ENCODE measurements at places on chromosomes 4 and X. TPM values are rescaled to one million over a fixed set of nuclear protein-coding genes. Genes with fewer than 3 reads are reported as not detected.

GRCh38 chrX:118823263-118824172, at the start of gene ZCCHC12:
Gene ZCCHC12 (plus strand): TSS chrX:118823824. CDS start chrX:118825245, 1,421 bp downstream.
- DNase-seq: peak; percentile 28

The ANKRD50 gene
- total RNA-seq: 2.4 TPM

The NAT8L gene
- not detected for total RNA-seq

The SPANXA1 gene
- total RNA-seq: not detected

All from activated naive CD4-positive, alpha-beta T cell treated with anti-CD3 and anti-CD28 coated beads, Interleukin-2, amount 50 U/mL, for 72 hours (primary cell).